ENCODE measurements at places on chromosomes 2 and 18. TPM values are rescaled to one million over a fixed set of nuclear protein-coding genes. Genes with fewer than 3 reads are reported as not detected.

DNA sequence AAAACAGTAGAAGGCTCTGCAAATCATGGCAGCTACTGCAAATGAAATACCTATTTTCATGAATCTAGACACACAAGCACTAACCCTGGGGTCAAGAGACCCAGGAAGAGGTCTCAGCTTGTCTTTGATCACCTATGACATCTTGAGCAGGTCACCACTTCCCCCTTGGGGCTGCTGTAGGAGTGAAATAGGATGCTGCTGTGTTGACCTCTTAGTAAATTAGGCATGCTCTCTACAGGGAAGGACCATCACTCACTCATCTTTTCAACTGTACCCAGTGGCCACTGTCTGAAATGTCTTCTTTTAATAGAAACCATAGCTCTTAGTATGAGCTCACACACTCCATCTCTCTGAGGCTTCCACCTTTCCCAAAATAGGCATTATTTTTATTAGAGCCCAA lies 83.8 kb downstream of the NCK2 start:
- no peaks in the 10 kb centered on the region for H3K27me3 ChIP-seq
- no peaks in the 10 kb centered on the region for H3K36me3 ChIP-seq
- no peaks in the 10 kb centered on the region for H3K4me1 ChIP-seq
- H3K27ac ChIP-seq: no peak overlapping the region

Gene ANKRD30B
- total RNA-seq: 0.51 TPM

- H3K4me3 ChIP-seq: no peak overlapping the region
- DNase-seq: no peak
- no peaks in the 10 kb centered on the region for H3K27me3 ChIP-seq
- H3K4me1 ChIP-seq: peaks cover 53% of the 10 kb centered on the region
- H3K36me3 ChIP-seq: peaks cover 6% of the 10 kb centered on the region
- H3K27ac ChIP-seq: no peak overlapping the region
Measured at GRCh38 chr2:65363879-65364666, 68.3 kb downstream of the SPRED2 start.

GRCh38 chr18:57834616-57835015 lies 31.5 kb upstream of the ATP8B1 start:
- no peaks in the 10 kb centered on the region for H3K27me3 ChIP-seq
- no peaks in the 10 kb centered on the region for H3K36me3 ChIP-seq
- peaks cover 6% of the 10 kb centered on the region for H3K4me1 ChIP-seq
- no peak for DNase-seq
- no peak overlapping the region for H3K27ac ChIP-seq

Gene COL6A3
- total RNA-seq: 53.4 TPM

DNA sequence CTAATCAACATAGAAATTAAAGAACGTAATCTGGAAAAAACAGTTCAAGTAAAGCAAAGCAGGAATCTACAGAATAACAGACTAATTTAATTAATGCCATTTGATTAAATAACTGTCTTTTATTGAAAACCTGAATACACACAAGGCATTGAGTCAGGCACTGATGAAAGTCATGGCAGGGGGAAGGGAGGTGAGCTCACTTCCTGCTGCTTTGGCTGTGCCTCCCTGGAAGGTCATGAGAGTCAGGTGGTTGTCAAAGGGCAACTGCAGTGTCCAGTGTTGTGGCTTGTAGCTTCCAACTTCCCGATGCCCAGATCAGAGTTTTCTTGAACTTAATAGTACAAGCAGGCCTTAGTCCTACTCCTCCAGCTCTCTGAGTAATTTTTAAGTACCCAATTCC lies 180.9 kb downstream of the PID1 start:
- no peak overlapping the region for H3K4me3 ChIP-seq
- DNase-seq: no peak
- no peaks in the 10 kb centered on the region for H3K4me1 ChIP-seq

- H3K27me3 ChIP-seq: no peaks in the 10 kb centered on the region
- peak overlapping the region; percentile 63 for H3K27ac ChIP-seq
- H3K36me3 ChIP-seq: no peaks in the 10 kb centered on the region
- no peak overlapping the region for H3K4me3 ChIP-seq
- H3K4me1 ChIP-seq: peaks cover 15% of the 10 kb centered on the region
- peak; percentile 84 for DNase-seq
Measured at GRCh38 chr2:234146087-234146826, 95.8 kb downstream of the SPP2 start.

Gene PLA2R1
- 3.4 TPM for total RNA-seq

Gene DNER
- 1.1 TPM for total RNA-seq

- H3K27me3 ChIP-seq: no peaks in the 10 kb centered on the region
- no peak for DNase-seq
- H3K36me3 ChIP-seq: no peaks in the 10 kb centered on the region
Measured at GRCh38 chr18:41490861-41491260, 464.2 kb upstream of the PIK3C3 start.

Gene ANKRD36B
- total RNA-seq: 22.7 TPM

Gene CYBRD1
- total RNA-seq: 1.7 TPM

Gene SRD5A2
- total RNA-seq: 0.07 TPM

Gene MDH1
- 304 TPM for total RNA-seq

- no peaks in the 10 kb centered on the region for H3K4me1 ChIP-seq
- H3K4me3 ChIP-seq: no peak overlapping the region
- H3K27me3 ChIP-seq: peaks cover 7% of the 10 kb centered on the region
- no peaks in the 10 kb centered on the region for H3K36me3 ChIP-seq
Measured at GRCh38 chr2:177893880-177894279, 178.7 kb downstream of the PDE11A start.

- no peaks in the 10 kb centered on the region for H3K27me3 ChIP-seq
- H3K27ac ChIP-seq: no peak overlapping the region
- H3K36me3 ChIP-seq: no peaks in the 10 kb centered on the region
- peak; percentile 37 for DNase-seq
Measured at GRCh38 chr2:202032846-202033316, 774 bp upstream of the FZD7 start.

- H3K27ac ChIP-seq: no peak overlapping the region
- DNase-seq: peak; percentile 6
- peak overlapping the region; percentile 83 for H3K4me3 ChIP-seq
- peaks cover 8% of the 10 kb centered on the region for H3K4me1 ChIP-seq
Measured at GRCh38 chr2:167293172-167293781, 405.0 kb downstream of the XIRP2 start.

DNA sequence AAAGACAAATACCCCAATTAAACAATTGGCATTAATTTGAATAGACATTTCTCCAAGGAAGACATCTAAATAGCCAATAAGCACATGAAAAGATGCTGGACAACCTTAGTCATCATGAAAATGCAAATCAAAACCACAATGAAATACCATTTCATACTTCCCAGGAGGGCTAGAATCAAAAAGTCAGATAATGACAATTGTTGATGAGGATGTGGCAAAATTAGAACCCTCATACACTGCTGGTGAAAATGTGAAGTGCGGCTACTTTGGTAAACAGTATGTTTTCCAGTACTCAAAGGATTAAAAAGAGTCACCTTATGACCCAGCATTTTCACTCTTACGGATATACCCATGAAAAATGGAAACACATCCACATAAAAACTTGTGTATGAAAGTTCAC lies 91.6 kb downstream of the FIGN start:
- no peaks in the 10 kb centered on the region for H3K27me3 ChIP-seq
- DNase-seq: no peak
- H3K27ac ChIP-seq: no peak overlapping the region
- no peak overlapping the region for H3K4me3 ChIP-seq

Gene SPATA3
- total RNA-seq: not detected

Gene COX5B
- total RNA-seq: 803 TPM

GRCh38 chr2:14273650-14274049 lies 358.9 kb upstream of the LRATD1 start:
- no peaks in the 10 kb centered on the region for H3K4me1 ChIP-seq
- no peak for DNase-seq
- H3K27me3 ChIP-seq: peaks cover 4% of the 10 kb centered on the region
- H3K27ac ChIP-seq: no peak overlapping the region

- peaks cover 30% of the 10 kb centered on the region for H3K4me1 ChIP-seq
- H3K27ac ChIP-seq: 0 out of 2 replicates have a peak overlapping the region, but pooled peaks have one; percentile 59
- H3K27me3 ChIP-seq: no peaks in the 10 kb centered on the region
- H3K4me3 ChIP-seq: no peak overlapping the region
- DNase-seq: peak; percentile 35
Measured at GRCh38 chr2:140892436-140892835, 1238.4 kb downstream of the LRP1B start.

DNA sequence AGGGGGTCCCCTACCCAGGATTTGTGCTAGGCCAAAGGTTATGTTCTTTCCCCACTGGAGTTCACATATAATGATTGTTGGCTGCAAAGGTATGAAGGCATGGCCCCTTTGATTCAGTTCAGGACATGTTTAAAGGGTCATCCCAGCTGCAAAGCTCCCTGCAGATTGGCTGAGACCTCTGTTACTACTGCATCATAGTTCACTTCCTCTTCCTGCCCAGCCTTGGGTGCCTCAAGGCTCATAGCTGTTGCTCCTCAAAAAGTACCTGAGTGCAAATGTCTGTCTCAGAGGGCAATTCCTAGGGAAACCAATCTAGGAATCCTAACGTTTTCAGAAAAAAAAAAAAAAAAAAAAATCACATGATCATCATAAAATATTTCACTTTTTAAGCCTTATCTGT lies 125.1 kb downstream of the ATL2 start:
- no peak overlapping the region for H3K4me3 ChIP-seq
- DNase-seq: no peak
- H3K27ac ChIP-seq: no peak overlapping the region
- H3K36me3 ChIP-seq: no peaks in the 10 kb centered on the region

Gene AQP12A
- total RNA-seq: not detected

Gene DIPK1C
- not detected for total RNA-seq
